Cardiac septum (tissue), 1 donor: ENCODE measurements at places on chromosomes 3 and 15.

DNA sequence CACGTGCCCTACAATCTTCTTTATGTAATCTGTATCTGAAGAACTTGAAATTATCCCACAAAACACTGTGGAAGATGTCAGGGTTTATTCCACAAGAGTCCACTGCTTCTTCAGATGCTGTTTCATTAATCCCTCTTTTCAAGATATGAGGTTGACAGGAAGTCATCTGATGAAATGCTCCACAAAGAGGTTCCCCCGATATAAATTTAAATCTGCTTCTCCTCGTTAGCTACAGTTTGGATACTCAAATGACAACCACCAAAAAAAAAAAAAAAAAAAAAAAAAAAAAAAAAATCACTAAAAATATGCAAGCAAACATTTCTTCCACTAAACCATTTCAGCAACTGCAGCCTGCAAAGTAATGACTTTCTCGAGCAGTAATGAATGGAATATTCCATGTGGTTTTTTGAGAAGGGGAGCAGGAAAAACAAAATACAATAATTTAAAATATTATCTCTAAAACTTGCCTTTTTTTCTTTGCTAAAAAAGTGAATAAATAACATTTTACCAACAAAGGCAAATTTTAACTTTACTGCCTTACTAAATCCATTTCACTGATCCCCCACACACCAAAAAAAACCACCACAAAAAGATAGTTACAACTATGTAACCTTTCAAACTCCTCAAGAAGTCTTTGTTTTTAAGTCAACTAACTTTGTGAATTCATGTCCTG is 37.8 kb downstream of the DLG1 start:
- DNase-seq = no peak

- no peak for DNase-seq
Measured at GRCh38 chr3:111414531-111414930, 127.5 kb upstream of the CD96 start.

DNA sequence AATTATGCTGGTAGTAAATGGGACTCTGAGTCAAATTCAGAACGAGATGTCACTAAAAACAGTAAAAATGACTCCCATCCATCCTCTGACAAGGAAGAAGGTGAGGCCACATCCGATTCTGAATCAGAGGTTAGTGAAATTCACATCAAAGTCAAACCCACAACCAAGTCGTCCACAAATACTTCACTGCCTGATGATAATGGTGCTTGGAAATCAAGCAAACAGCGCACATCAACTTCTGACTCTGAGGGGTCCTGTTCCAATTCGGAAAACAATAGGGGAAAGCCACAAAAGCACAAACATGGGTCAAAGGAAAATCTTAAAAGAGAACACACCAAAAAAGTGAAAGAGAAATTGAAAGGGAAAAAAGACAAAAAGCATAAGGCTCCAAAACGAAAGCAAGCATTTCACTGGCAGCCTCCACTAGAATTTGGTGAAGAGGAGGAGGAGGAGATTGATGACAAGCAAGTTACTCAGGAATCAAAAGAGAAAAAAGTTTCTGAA is 15.1 kb upstream of the ZBTB47 start:
- no peak for DNase-seq

DNA sequence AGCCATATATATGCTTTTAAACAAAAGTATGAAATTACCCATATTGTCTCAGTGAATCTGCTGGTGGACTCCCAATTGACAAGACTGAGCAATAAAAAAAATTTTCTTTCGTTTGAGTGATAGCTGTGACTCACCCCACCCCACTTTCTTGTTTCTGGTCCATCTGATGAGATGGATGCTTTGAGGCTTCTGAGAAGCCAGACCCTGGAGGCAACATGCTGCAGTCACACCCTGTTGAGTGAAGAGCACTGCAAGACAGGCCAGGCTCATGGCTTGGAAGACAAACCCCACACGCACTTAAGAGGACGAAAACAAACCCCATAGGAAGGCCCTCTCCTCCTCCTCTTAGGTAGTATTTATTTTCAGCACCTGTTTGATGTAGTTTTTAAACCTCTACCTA is 276.0 kb upstream of the TTC14 start:
- no peak for DNase-seq

DNA sequence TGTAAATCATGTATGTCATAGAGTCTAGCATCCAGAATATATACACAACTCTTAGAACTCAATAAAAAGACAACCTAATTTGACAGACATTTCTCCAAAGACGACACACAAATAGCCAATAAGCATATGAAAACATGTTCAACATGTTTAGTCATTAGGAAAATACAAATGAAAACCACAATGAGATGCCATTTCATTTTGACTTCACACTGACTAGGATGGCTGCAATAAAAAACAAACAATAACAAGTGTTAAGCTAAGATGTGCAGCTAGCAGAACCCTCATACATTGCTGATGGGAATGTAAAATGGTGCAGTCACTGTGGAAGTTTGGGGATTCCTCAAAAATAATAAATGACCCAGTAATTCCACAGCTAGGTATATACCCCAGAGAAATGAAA is 16.4 kb downstream of the SPG11 start:
- DNase-seq = no peak

DNA sequence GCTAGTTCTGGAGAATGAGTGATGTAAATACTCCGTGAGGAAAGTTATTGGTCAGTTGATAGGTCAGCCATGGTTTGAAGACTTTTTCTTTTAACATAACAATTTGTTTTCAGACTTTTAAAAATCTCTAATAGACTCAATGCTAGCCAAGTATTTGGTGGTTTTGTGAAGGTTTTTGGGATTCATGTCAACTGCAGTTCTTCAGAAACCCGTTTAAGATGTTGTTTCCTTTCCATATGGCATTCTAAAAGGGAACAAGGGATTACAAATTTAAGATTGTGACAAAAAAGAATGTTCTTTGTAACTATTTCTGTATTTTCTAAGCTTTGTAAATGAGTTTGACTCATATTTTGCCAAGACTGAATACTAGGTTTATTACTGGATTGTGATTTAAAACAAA is 281.7 kb upstream of the COL8A1 start:
- DNase-seq = no peak

DNA sequence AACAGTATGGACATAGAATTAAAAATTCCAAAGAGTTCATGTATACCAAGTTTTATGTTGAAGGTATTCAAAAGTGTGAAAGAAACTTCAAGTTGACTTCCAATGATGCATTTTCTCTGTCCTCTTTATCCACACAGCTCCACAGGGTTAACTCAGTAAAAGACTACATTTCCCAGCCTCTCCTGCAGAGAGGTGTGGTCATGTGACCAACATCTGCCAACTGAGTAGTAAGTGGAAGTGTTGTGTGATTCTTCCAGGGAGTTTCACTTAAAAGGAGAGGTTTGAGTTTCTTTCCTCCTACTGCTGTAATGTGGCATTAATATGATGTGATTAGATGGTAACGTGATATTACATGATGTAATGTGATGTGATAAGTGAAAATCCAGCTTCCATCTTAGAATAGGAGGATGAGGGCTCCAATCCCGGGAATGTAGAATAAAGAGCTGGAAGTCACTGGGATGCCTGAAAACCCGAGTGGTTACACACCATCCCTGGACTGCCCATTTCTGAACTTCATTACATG is 280.6 kb downstream of the ARRDC4 start:
- DNase-seq = no peak

DNA sequence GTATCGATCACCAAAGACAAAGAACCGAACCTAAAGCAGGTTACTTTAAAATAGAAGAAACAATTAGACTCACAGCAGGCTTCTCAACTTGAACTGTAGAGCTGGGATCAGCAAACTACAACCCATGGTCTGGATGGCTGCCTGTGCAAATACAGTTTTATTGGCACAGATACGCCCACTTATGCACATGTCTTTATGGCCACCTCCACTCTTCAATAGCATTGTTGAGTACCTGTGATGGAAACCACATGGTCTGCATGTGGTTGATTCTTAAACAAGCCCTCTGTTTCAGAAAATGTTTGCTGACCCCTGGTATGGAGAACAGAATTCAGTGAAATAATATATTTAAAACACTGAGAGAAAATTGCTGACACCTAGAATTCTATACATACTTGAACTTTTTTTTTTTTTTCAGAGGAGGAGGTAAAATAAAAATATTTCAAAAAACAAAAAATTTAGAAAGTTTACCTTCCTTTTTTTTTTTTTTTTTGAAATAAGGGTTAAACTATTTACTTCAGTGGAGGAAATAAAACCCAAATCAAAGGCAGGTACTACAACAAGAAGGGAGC is 263.8 kb upstream of the ATP10A start:
- no peak for DNase-seq

- DNase-seq = no peak
Measured at GRCh38 chr15:39511916-39512260, 69.0 kb upstream of the THBS1 start.

- no peak for DNase-seq
Measured at GRCh38 chr3:138082992-138083386, 32.4 kb downstream of the DZIP1L start.

- DNase-seq = no peak
Measured at GRCh38 chr3:13544293-13544831, 4.6 kb upstream of the FBLN2 start.

- DNase-seq = no peak
Measured at GRCh38 chr3:166422556-166422955, 585.3 kb upstream of the BCHE start.

DNA sequence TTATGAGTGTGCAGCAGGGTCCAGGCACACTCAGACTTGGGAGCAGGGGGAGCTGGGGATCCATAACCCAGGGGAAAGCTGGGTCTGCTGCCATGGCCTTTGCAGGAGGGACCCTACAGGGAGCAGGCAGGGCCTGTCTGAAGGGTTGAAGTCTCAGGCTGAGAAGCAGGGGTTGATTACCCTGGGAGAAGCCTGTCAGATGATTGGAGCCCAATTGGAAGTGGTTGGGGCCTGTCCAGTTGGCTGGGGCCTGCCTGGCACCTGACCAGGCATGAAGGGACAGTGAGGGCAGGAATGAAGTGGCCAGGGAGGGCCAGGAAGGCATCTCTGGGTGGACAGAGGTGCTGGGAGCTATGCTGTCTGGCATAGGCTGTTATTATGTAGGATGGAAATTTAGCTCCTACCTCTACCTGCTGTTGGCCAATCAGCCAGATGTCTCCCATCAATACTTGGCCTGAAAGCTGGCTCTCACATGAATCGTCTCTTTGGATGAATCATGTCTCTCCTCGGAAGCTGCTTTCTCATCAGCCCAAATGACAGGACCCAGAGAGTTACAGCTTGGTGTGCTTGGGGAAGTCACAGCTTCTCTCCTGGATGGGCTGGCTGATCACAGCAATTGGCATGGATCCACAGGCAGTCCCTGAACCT is 27.4 kb upstream of the SLCO2A1 start:
- DNase-seq = peak; percentile 44

- no peak for DNase-seq
Measured at GRCh38 chr15:40639677-40640076, 45.6 kb downstream of the KNL1 start.

DNA sequence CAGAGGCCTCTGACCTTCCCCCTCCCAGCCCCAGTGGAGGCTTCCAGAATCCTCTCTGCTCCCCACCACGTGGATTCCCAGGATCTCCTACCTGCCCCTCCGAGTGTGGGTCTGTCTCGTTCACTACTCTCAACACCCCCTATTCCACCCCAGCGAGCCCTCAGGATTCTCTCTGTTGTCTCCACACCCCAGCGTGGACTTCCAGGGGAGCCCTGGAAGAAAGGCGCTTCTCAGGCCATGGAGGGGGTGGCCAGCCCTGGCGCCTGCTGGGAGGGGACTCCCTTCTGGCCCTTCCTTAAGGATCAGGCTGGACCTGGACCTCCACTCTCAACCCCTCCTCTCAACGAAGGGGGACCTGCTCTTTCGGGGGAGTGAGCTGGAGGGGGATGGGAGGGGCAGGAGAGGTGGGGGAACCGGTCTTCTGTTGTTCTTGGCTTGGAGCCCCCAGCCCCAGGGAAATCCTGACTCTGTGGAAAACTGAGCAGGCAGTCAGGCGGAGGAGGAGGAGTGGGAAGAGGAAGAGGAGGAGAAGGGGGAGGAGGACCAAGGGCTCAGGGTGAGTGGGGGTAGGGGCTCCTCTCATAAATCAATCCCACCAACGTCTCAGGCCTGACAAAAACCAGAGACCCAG is 32.9 kb downstream of the EPHB3 start:
- DNase-seq = no peak

GRCh38 chr15:40266828-40267304 is 16.0 kb downstream of the ANKRD63 start:
- no peak for DNase-seq

DNA sequence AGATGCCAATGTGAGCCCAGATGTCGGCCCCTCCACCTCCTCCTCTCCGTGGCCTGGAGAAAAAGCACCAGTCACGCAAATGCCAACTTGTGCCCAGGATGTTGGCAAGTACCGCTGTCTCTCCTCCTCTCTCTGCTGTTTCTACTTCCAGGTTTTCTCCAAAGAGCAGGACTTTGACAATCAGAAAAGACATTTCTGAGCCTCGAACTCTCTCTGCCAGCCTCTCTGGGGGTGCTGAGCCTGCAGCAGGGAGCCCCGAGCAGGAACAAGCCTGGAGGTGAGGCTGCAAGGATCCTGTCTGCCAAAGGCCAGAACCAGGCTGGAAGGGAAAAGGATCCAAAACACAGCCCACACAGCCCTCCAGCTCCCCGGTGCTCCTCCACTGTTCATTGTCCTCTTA is 89.7 kb downstream of the SEC22A start:
- no peak for DNase-seq

- no peak for DNase-seq
Measured at GRCh38 chr3:95615592-95616310, 1198.6 kb upstream of the EPHA6 start.

DNA sequence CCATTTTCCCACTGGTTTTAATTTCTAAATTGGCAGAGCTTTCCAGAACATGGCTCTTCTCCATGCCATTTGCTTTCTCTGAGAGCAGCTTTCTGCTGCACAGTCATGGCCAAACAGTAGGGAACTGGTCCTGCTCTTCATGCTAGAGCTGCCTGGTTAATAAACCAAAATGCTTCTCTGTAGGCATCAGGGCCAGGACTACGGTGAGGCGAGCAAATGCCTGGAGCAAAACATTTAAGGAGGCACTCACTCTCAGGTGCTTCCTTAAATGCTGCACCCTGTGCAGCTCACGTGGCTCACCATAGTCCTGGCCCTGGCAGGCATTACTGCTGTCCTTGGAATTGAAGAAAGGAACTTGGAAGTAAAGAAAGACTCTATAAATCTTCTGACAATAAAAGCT is 48.5 kb upstream of the PPP2R3A start:
- DNase-seq = no peak

DNA sequence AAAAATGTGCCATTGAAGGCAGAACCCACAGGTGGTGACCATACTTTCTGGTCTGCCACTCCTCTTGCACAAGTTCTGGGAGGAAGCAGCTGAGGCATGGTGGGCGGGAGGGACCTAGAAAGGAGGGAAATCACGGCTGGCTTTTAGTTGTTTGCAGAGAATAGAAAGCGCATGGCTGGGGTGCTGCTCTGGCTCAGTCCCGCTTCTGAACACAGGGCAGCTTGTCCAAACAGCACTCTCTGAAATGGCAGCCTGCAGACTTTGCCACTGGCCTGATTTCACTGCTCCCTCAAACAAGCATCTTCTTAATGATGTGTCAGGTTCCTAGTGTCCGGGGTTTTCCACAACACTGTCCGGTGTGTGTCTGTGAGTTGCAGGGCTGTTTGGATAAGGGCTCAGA is 76.7 kb downstream of the AAGAB start:
- DNase-seq = peak; percentile 50

DNA sequence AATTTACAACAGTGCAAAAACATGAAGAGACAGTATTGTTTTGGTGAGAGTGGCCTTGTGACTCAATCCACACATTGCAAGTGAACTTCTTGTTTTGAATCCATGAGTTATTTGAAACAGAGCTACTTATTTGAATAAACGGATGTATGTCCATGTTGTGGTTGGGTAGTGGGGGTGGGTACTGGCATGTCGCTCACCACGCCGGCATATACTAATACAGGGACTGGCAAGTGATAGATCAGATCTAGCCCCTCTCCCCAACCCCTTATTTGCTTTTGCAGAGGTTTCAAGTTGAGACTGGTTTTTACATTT is 83.8 kb downstream of the EDEM1 start:
- DNase-seq = no peak
